ENCODE measurements at places on chromosomes 13 and 19. TPM values are rescaled to one million over a fixed set of nuclear protein-coding genes. Genes with fewer than 3 reads are reported as not detected.

GRCh38 chr19:14728595-14728994 is 38.7 kb downstream of the ZNF333 start:
- DNase-seq, result no peak

DNA sequence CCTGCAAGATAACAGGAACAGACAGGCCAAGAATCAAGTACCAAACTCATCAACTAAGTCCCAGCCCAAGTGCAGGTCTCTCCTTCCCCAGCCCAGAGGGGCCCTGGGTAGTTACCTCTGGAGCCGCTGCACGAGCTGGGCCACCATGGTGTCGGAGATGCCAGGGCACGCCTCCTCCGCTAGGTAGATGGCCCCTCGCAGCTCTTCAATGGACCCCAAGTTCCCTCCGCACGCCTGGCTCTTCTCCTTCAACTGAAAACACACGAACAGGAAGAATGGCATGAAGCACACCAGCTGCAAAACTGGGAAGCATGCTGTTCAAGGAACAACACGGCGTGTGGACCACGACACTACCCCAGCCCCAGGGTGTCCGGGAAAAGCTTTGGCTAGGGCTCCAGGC is 119.9 kb downstream of the STK24 start:
- no peak for DNase-seq

- DNase-seq, result peak; percentile 10
Observed at GRCh38 chr13:113408562-113408961, 44.6 kb upstream of the GRTP1 start.

GRCh38 chr19:2374808-2375207 is 14.7 kb downstream of the TMPRSS9 start:
- no peak for DNase-seq

- DNase-seq, result no peak
Observed at GRCh38 chr19:48591021-48591420, 15.5 kb upstream of the SPACA4 start.

DNA sequence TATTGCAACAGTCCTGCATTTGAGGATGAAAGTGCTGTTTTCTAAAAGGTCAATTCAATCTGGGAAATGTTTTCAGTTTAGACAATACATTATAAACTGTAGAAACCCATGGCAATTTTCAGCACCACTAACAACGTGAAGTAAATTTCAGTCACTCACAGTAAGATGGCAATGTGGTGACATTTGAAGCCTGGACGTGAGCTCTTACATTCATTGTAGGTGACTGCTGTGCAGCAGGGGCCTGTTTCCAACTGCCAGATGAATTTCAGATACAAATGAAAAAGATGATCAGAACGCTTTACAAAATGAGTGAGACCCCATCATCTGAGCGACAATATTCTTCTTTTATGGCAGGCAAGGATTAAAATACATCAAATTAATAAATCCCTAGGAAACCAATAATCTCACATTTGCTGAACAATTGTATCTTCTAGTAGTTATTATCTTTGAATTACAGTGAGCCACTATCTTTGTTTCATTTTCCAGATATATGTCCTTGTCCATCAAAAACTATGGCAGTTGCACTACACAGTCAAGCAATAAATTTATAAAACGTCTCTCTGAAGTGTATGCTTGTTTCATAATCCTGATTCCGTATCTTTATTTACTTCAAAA is 1816.8 kb downstream of the OLFM4 start:
- DNase-seq, result no peak

The FFAR2 gene
- total RNA-seq, result 0.95 TPM

The RASL11A gene
- 39.7 TPM for total RNA-seq

The FXYD5 gene
- 67.9 TPM for total RNA-seq

The ZNF93 gene
- total RNA-seq, result 4.2 TPM

The TEX26 gene
- 0.38 TPM for total RNA-seq

Data from posterior vena cava (tissue), 2 donors.